HS-5 (cell line): ENCODE measurements at places on chromosomes 16 and 17.

DNA sequence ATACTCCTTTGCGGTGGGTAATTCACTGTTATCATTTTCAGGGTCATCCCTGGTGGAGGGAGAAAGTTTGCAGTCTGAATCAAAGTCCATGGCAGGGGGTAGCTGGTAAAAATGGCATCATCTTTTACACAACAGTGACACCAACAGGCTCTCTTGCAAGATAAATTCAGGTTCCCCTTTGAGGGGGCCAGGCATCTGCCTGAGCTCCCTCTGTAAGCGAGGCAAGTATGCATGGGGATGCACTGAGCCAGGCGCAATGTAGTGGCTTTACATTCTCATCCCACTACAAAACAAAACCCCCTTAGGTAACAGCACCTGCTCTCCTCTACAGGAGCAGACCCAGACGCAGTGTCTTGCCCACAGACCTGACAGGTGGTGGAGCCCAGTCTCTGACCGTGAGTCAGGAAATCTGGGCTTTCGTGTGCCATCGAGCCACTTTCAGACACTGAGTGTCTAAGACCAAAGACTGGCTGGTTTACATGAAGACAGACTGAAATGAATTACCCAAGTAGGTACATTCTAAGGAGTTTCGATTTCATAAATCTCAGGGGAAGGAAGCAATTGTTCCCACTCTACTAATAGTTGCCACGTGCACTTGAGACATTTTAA is 17.7 kb downstream of the LITAFD start:
- DNase-seq: no peak

DNA sequence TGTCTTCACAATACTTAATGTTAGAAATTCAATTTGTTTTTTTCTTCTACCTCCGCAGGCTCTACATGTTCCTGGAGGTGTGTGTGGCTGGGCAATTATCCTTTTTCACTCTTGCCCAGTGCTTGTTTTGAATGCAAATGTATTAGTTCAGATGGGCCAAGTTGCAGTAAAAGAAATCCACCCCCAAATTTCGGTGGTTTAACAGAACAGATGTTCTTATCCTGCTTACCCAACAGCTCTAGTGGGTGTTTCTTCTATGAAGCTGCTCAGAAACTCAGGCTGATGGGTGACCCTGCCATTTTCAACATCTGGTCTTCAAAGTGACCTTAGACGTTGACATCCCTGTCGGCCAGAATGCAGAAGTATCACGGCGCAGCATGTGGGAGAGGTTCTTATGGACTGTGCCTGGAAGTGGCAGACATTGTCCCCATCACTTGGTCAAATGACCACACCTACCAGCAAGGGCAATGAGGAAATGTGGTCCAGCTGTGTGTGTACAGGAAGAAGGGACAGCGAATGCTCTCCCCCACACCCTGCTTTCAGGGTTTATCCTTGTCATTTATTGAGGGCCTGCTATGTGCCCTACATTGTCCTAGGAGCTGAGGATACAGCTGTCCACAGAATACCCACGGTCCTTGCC is 157.3 kb downstream of the CDH13 start:
- DNase-seq: no peak

DNA sequence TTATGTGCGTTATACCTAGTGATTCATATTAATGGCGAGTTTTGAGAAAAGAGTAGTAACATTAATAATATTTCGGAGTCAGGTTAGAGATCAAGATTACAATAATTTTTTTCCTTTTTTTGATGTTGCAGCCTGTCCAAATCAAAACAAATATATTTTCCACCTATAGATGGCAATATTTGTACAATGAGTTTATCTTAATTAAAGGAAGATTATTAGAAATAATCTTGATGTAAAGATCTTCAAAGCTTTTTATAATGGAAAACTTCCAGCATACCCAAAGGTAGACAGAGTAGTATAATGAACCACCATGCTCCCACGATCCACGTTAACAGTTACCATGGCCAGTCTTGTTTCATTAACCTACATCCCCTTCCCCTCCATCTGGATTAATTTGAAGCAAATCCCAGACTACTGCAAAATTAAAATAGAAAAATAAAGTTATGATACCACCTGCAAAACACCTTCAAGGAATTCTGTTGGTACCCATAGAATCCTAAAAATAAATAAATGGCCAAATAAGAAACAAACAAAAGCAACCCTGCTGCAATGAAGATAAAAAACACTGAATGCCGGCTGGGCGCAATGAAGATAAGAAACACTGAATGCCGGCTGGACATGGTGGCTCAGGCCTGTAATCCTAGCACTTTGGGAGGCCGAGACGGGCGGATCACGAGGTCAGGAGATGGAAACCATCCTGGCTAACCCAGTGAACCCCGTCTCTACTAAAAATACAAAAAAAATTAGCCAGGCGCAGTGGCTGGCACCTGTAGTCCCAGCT is 46.5 kb upstream of the GINS3 start:
- no peak for DNase-seq

DNA sequence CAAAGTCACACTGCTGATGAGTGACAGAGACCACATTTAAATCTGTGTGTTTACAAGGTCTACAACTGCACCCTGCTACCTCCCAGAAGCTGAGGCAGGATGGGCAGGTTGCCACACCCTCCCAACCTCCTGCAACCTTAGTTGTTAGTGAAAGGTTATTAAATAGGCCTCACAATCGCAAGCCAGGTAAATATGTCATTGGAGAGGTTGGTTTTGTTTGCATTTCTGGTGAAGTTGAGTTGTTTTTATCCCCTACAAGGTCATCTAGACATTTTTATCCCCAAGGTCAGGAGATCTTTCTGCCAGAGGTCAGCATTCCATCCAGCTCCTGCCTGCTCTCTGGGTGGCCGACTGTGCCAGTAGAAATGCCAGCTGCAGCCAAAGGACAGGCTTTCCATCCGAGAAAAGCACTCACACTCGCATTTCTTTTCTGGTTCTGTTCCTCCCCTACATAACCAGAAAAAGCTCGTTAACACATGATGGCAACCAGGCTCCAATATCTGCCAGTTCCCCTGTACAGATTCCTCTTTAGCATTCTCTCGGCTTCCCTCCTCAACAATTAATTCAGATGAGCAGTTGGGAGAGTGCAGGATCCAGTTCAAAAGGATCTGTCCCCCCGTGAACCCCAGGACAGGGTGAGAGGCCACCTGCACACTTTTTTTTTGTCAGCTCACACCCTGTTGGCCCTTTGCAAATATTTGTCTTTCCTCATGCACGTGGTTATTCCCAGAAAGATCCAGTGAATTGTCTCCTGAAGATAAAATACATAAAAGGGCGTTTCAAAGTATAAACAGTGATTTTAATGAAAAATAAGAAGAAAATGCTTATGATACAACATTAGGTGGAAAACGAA is 562.8 kb downstream of the MAF start:
- DNase-seq: no peak

DNA sequence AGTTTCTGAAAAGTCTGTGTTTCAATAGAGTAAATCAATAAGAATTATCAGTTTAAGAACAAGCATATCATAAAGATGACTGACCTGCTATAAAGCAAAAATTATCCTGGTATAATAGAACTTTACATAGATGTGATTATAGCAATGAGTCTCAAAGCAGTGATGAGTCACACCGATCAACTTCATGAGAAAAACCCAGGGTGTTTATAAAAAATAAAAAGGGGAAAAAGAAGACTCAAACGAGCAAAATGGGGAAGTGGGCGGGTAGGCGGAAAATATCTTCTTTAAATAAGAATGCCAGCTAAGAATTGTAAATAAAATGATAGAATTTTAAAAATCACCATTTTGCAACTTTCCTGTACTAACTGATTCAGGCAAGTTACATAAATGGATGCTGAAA is 46.8 kb downstream of the BRIP1 start:
- no peak for DNase-seq

GRCh38 chr17:3959295-3959899 is 4.8 kb downstream of the ATP2A3 start:
- no peak for DNase-seq
